ENCODE measurements at places on chromosomes 2 and 18.
A peak's percentile ranks its signal among the peaks of the same experiment; 100 is the strongest.

DNA sequence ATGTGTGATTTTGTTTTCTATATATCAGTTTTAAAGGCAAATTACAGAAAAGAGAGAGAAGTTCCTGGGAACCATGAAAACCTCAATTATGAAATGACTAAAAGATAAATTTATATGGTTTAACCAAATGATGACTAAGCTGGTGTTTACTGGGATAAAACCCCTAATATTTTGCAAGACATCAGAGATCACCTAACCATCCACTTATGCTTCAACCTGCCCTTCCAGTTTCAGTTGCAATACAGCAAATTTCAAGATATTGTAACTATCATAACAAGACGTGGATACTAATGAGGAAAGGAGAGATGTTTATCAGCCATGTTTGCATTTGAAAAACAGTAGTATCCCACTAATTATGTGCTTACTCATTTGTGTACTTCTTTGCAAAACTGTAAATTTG lies 108.2 kb downstream of the GAREM1 start:
- DNase-seq, result no peak

DNA sequence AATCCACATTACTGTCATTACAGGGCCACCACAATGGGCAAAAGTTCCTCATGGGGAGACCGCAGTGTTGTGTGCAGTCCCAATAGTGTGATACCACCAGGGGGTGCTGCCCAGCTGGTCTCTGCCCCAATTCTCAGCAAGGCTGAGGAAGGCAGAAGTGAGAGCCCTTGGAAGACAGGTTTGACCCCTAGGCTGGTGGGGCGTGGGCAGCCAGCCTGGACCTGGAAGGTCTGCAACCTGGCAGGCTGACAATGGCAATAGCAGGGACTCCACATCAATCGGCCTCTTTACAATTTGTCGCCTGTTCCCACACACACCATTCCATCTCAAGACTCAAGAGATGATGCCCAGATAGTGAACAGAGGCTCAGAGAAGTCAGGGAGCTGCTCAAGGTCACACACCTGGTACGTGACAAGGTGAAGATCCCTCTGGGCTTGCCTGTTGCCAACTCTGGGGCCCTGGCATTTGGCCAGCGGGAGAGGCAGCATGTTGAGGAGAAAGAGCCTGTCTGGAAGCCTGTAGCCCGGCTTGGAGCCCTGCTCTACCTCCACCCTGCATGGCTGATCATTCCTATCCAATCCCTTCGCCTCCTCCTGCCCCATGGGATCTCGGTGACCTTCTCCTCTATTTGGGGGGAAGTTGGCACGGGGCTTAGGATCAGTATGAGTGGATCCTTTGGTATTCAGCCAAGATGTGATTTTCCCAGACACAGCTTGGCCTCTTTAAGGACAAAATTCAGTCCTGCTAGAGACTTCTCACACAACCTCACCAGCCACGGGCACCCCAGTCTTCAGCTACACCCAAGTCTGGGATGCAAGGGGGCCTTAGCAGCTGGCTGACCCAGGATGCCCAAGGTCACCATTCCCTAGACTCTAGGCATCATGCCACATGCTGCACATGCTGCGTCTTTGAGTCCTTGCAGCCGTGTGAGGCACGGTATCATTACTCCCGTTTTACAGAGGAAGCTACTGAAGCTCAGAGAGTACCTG lies 2.9 kb upstream of the ATOH8 start:
- peak; percentile 74 for DNase-seq

DNA sequence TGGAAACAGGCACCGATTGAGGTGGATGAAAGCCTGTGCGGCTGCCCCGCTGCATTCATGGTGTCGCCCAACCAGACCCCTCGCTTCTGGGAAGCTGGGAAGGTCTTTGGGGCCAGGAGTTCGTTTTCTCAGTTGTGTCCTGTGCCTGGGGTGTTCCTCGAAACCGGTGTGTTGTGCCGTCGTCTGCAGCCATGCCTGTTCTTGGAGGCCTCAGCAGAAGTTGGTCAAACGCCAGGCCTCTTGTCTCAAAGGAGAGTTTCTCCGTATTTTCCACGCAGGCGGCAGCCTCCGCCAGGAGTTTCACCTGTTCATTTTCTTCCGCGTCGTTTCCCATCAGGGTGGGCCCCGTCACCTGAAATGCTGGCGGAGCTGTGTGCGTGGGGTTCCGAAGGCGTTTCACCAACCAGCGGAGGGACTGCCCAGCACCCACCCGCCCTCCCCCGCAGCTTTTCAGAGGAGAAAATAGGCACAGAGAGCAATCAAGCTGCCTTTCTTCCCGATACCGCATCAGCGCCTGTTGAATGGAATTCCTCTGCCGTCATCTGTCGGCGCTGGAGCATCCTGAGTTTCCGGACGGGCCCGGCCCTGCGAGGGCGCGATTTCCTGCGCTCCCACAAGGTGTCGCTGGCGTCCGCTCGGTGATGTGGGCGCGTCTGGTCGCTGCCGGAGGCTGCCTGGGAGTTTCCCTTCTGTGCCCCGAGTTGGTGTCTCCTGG lies 17.0 kb upstream of the NFATC1 start:
- DNase-seq, result peak; percentile 85

- DNase-seq, result no peak
These were observed 542.8 kb downstream of the DSC3 start for GRCh38 chr18:30499721-30500120.

DNA sequence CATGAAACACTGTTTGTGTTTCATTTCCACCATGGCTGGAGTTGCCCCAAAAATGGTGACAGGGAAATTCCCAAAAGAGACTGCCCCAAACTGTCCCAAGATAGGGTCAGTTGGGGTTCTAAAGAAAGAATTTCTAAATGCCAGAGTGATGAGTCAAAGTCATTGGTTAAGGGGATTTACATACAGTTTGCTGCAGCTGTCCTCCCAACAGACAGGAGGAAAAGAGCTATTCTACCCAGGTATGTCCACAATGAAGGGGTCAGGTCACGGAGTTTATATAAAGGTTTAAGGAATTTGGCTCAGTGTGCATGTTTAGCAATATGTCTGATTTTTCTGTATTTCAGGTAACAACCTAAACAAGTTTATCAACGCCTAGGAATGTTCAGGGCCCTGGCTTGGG lies 344.1 kb downstream of the TDRD15 start:
- no peak for DNase-seq

- DNase-seq, result no peak
These were observed 149.6 kb upstream of the GALNT5 start for GRCh38 chr2:157107877-157108276.

GRCh38 chr2:62570861-62571698 lies 65.1 kb upstream of the TMEM17 start:
- DNase-seq, result peak; percentile 33

GRCh38 chr2:37870829-37871228 lies 54.3 kb upstream of the RMDN2 start:
- no peak for DNase-seq

DNA sequence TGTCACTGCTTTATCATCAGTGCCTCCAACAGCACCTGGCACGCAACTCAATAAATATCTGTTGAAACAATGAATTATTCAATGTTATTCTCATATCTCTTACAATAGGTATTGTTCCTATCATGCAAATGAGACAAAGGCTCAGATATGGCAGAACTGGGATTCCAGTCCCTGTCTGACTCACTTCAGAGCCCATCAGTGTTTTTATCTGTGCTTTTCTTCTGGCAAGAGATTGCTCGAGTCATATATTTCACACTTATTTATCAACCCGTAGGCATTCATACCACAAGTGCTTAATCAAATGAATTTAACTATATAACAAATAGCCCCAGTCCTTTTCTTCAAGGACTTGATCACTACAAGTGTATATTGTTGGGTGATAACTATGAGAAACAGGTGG lies 76.4 kb upstream of the TSPYL6 start:
- no peak for DNase-seq

- no peak for DNase-seq
These were observed 1240.3 kb upstream of the ACVR2A start for GRCh38 chr2:146604521-146604920.

GRCh38 chr2:109475531-109476210 lies 138.1 kb downstream of the SEPTIN10 start:
- peak; percentile 67 for DNase-seq

- peak; percentile 45 for DNase-seq
These were observed 251.4 kb upstream of the UBE2E3 start for GRCh38 chr2:180728928-180729559.

DNA sequence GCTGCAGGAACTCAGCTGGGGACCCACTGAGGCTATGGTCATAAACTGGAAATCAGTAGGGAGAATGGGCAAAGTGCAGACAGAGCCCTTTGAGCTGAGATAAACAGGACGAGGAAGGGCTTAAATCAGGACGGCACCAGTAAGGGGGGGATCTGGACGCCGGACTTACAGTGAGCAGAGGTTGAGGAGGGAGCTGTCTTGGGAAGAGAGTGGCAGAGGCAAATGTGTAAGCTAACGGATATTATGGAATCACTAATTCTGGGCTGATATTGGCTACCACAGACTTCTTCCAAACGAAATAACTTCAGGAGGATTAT lies 539 bp downstream of the CYP27A1 start:
- no peak for DNase-seq

- no peak for DNase-seq
These were observed 417.1 kb downstream of the SOCS6 start for GRCh38 chr18:70705831-70706416.

DNA sequence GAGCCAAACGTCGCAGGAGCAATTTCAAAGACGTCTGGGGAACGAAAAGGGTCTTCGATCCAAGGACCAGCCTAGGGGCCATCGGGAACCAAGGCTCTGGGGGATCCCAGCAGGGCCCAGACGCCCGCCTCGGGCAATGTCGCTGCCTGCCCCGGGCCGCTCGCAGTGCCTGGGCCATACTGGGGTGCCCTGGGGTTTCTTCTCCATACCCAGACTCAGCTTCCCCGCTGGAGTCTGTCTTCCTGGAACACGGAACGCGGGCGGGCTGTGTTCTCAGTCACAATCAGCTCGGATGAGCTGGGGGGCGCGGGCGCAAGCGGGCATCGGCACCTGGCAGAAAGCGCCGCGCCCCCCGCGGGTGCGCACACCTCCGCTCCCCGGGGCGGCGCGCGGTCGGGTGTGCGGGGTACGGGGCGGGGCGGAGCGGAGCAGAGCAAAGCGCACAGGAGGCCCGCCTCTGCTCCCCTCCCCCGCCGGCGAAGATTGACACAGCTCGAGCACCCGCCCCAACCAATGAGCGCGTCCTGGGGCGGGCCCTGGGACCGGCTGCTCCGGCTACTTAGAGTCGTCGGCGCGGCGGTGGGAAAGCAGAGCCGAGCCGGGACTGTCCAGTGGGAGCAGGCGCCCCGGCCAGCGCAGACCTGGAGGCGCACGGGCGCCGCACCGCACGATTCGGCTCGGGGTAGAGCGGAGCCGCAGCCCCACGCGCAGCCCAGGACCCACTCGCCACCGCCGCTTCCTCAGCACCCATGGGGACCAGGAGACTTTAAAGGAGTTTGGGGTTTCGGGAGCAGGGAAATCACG lies at the start of gene LRATD1:
TSS of gene LRATD1 (plus strand) at position 585 of the 804 bp plus-strand sequence. CDS start 1,263 bp downstream, outside the sequence.
- peak; percentile 92 for DNase-seq

DNA sequence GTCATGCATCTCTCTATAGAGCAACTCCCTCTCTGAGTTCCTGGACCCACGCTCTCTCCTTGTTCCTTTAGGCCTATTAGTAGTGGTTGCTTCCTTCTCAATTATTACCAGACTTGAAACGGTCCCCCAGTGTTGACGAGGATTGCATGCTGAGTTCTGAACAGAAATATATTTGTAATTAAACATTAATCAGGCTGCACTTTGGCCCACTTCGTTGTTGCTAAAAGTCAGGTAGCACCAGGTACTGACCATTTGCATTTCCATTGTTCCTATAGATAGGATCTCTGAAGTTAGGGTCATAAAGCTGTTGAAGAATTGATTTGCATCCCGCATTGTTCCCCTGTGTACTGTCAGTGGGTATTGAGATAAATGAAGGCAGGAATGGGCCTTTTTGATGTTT lies 36.9 kb upstream of the TTR start:
- no peak for DNase-seq

DNA sequence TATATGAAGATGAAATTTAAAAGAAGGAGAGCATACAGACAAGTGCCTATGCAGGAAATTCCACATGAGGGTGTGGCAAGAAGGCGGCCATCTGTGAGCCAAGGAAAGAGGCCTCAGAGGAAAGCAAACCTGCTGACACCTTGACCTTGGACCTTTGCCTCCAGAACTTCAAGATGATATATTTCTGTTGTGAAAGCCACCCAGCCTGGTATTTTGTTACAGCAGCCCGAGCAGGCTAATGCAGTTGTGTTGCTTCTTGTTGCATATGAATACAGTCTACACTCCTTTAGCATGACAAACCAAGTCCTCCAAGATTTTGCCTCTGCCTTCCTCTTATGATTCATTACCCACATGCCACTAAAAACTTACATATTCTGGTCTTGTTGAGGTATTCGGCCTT lies 374.8 kb upstream of the TRIB2 start:
- DNase-seq, result no peak

- no peak for DNase-seq
These were observed 115.9 kb upstream of the TANK start for GRCh38 chr2:161044095-161044865.

GRCh38 chr2:27765621-27766286 lies 5.8 kb upstream of the MRPL33 start:
- peak; percentile 24 for DNase-seq

DNA sequence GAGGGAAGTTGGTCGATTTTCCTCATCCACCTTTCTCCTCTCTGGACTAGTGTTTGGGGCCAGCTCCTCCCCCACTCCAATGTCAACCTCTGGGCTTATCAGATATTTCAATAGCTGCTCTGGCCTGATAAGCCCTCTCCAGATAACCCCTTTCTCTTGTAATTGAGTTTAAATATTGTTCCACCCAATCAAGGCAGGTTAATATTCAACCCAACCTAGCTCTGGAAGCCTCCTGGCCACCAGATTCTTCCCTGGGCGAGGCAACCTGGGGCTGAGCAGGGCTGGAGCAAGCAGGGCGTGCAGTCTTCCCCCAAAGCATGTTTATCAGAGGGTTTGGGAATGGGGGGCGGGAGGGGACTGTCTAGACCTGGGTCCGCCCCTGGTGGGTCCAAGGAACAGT lies 73.8 kb downstream of the TFCP2L1 start:
- DNase-seq, result no peak

DNA sequence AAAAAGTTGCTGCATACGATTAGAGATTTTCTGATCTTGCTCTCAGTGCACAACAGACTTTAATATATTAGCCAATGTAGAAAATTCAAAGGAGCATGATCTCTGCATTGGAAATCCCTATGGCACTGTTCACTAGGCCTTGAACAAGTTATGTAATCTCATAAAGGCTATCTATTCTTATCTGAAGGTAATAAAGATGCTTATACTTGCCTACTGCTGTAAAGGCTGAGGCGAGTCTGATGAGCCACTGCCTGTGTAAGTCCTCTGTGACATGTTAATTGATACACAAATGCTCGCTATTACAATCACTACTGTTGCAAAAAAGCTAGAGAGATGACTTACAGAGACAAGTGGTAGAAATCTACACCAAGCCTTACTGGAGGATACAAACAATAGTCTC lies 207.4 kb downstream of the EPHA4 start:
- no peak for DNase-seq

- peak; percentile 76 for DNase-seq
These were observed 9.7 kb downstream of the TMEM18 start for GRCh38 chr2:667332-667999.

Data from AG08396 (cell line).